ENCODE measurements at places on chromosomes 3 and 15. TPM values are rescaled to one million over a fixed set of nuclear protein-coding genes. Genes with fewer than 3 reads are reported as not detected.

SLC27A2 gene
- 0.19 TPM for polyA plus RNA-seq

GRCh38 chr15:43067717-43068461 lies 37.9 kb downstream of the UBR1 start:
- no peak for DNase-seq

DNA sequence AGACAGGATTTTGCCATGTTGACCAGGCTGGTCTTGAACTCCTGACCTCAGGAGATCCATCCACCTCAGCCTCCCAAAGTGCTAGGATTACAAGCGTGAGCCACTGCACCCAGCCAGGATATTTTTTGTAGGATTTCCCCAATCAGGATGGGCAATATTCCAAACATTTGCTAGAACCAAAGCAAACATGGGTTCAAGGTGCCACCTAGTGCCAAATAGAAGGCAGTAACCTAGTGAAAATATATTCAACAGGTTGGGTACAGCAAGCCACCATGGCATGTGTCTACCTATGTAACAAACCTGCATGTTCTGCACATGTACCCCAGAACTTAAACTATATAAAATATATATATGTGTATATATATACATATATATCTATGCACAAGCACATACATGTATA lies 185.9 kb upstream of the CADM2 start:
- DNase-seq: no peak

GRCh38 chr15:60643555-60643954 lies 164.6 kb upstream of the ICE2 start:
- DNase-seq: no peak

Measured in muscle of arm (tissue), 14 donors.